ENCODE measurements at places on chromosomes 7 and 10. TPM values are rescaled to one million over a fixed set of nuclear protein-coding genes. Genes with fewer than 3 reads are reported as not detected.

- ATAC-seq = no peak
Measured at GRCh38 chr7:70178211-70178610, 579.9 kb downstream of the AUTS2 start.

DNA sequence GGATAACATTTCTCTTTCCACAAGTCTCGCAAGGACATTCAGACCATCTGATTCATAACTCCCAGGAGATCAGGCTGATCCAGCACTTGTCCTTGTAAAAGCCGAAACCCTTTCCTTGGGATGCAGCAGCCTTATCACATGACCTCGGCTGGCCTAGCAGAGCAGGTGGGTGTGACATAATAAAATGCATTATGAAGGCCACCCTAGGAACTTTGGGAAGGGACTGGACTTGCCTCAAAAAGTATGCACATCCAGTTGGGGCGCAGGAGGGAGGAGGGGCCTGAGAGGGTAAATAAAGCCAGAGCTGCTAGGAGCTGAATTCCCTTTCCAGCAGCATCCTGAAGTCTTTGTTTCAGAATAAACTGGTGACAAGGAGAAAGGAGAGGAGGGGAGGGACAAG, 260.8 kb downstream of the SNX13 start:
- ATAC-seq = peak; percentile 62

DNA sequence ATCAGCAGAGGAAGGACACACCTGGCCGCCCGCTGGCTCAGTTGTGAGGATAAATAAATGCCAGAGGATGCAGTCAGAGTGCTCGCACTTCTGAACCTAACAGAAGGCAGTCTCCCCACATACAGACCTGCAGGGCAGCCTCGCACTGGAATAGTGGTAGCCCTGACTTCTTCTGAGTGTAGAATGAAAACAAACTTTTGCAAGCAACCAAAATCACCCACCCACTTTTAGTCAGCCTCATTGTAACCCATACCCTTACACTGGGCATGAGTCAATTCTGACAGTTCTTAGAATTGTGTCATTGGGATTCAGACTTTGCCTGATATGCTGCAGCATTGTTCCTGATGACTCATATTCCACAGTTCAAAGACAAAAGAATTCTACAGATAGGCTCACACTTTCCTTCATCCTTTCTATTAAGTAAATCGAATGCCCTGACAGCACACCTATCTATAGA, 167.0 kb upstream of the CDK1 start:
- ATAC-seq = no peak

- no peak for ATAC-seq
Measured at GRCh38 chr7:129748356-129749109, 137.0 kb downstream of the NRF1 start.

DNA sequence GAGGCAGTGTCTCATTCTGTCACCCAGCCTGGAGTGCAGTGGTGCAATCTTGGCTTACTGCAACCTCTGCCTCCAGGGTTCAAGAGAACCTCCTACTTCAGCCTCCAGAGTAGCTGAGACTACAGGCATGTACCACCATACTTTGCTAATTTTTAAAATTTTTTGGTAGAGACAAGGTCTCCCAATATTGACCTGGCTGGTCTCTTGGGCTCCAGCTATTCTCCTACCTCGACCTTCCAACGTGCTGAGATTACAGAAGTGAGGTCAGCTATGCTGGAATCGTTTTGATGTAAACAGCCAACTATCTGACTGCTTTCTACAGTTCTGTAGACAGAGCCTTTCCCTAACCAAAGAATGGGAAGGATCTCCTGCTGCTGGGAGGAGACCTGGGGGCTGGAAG, 375.8 kb downstream of the GATA3 start:
- ATAC-seq = no peak

GRCh38 chr7:117217106-117218035, 105.5 kb downstream of the WNT2 start:
- ATAC-seq = no peak

DNA sequence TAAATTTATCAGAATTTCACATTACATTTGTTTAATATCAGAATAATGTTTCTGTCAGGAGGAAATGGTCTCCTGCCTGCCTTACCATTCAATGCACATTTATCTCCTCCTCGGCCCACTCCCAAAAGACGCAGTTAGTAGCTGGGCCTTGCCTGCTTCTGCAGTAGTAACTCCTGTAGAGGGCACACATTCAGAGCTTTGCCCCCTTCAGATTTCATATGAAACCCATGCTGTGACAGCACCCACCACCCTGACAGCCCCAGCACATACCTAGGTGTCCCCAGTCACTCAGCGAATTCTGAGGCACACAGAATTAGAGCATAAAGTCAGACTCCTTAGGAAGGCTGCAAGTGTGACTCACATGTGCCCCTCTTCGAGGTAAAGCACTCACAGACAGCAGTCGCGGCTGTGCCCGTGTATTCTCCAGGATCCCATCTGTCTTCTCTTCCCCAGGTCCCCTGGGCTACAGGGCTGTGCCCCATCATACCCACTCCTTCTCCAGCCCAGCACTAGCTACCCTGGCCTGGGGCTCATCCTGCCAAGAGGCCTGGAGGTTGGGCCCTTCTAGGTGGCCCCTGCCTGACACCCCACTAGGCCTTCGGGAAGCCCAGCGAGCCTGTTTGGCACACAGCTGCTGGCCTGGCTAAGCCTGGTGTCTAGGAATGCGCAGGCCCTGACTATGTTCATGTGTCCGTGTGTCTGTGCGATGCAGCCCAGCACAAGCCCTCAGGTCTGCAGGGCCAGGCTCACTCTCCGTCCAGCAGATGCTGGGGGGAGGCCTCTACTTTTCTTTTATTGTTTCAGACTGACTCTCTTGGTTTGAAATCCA, 4.7 kb upstream of the DEPP1 start:
- ATAC-seq = no peak

- ATAC-seq = no peak
Measured at GRCh38 chr10:129780198-129780597, 183.9 kb downstream of the EBF3 start.

GRCh38 chr10:1358147-1358546, 302.0 kb downstream of the WDR37 start:
- ATAC-seq = no peak

GRCh38 chr7:138207555-138207971, 131.3 kb downstream of the AKR1D1 start:
- no peak for ATAC-seq

DNA sequence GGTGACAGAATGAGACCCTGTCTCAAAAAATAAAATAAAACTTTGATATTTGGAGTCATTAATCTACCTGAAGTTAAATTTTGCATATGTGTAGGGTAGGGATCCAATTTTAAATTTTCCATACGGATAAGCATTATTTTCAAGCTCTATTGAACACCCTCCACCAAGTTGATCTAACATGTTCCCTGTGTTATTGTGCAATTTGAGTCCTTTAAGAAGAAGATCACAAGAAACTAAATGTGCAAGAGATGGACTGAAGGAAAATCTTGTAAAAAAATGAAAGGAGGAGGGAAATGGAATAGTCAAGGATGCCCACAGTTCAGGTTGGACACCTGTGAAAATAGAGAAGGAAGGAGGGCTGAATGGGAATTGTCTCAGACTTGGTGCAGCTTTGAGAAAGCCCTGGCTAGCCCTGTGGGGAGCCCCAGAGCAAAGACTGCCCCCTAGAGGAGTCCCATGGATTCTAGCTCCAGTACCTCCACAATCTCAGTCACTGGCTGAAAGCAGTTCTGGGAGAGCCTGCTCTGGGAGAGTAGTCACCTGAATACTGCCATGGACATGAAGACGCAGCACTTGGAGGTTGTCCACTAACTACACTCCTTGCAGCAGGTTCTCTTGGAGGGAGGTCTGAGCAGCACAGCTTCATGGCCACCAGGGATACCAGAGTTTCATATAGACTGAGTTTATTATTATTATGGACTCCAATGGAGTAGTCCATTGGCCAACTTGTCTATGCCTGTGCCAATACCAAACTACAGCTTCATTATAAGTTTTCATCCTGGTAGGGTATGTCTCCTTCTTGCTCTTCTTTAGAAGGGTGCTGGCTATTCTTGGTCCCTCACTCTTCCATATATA, 5.7 kb upstream of the TIAL1 start:
- no peak for ATAC-seq

DNA sequence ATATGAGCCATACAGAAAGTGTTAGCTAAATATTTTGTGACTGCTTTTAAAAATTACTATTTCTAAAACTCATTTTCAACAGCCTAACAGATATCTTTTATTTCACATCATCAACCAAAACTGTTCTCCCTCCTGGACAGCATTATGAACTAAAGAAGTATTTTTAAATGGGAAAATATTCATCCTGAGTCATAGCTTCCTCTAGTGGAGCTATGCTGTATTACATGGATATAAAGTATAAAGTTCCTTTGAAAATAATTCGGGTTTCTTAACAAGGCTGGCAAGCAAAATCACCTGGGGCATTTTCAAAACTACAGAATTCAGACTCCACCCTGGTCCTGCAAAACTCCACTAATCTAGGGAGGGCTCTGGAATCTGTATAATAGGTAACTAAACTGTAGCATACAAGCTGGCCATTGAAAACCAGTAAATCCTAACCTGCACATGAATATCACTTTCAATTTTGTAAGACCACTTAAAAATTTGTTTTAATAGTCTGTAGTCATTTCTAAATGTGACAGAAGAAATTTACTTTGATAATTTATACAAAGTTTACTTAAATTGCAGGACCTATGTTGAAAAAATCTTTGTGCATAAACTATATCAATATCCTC, 53.5 kb downstream of the SCIN start:
- ATAC-seq = no peak

- no peak for ATAC-seq
Measured at GRCh38 chr10:5589011-5589660, 64.4 kb downstream of the CALML3 start.

DNA sequence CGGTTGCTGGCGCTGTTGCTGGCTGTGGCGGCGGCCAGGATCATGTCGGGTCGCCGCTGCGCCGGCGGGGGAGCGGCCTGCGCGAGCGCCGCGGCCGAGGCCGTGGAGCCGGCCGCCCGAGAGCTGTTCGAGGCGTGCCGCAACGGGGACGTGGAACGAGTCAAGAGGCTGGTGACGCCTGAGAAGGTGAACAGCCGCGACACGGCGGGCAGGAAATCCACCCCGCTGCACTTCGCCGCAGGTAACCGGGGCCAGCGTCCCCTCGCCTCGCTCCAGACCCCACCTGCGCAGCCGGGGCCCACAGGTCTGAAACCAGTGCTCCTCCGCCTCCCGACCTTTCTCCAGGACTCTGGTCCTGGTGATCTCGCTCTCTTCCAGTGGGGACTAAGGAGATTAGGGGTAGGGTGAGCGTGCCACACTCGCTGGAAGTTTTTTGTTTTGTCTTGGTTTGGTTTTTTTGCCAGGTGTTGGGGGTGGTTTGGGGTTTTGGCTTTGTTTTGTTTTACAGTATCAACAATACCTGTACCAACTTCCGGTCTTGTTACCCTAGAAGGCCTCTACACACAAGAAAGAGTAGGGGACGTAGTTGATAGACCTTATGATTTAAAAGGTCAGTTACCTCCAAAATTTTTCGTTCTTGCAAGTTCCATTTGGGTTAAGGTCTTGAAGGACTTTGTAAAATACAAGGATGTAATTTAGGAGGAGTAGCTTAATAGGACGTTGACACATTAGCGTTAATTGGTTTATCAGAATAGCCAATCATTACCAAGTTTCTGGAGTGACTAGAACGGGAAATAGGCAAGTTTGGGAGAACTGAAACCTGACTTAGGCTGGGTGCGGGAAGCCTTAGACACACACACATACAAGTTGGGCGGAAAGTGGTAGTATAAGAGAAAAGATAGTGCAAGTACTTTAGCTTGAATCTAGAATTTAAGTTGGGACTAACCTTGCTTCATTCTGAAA, 704 bp downstream of the TNKS2 start:
- peak; percentile 62 for ATAC-seq

GRCh38 chr10:131082991-131083481, 228.5 kb downstream of the TCERG1L start:
- no peak for ATAC-seq

The OPN4 gene
- not detected for total RNA-seq

The NEUROD6 gene
- not detected for total RNA-seq

The RASA4B gene
- total RNA-seq = 9.6 TPM

The GJC3 gene
- not detected for total RNA-seq

Data from gastroesophageal sphincter (tissue), 4 donors.